ENCODE measurements at places on chromosomes 6 and 20. TPM values are rescaled to one million over a fixed set of nuclear protein-coding genes. Genes with fewer than 3 reads are reported as not detected.

TAAR9 gene
- total RNA-seq: 0.09 TPM

DNA sequence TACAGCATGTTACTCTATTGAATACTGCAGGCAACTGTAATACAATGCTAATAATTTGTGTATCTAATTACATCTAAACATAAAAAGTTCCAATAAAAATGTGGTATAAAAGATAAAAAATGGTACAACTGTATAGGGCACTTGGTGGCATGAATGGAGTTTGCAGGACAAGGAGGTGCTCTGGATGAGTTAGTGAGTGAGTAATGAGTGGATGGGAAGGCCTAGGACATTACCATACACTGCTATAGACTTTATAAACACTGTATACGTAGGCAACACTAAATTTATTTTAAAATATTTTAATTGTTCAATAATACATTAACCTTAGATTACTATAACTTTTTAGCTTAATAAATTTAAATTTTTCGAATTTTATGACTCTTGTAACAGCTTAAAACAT, 579.6 kb upstream of the MAN1A1 start:
- DNase-seq: no peak

- no peak for DNase-seq
These were observed 70.9 kb downstream of the PACRG start for GRCh38 chr6:162798546-162799266.

DNA sequence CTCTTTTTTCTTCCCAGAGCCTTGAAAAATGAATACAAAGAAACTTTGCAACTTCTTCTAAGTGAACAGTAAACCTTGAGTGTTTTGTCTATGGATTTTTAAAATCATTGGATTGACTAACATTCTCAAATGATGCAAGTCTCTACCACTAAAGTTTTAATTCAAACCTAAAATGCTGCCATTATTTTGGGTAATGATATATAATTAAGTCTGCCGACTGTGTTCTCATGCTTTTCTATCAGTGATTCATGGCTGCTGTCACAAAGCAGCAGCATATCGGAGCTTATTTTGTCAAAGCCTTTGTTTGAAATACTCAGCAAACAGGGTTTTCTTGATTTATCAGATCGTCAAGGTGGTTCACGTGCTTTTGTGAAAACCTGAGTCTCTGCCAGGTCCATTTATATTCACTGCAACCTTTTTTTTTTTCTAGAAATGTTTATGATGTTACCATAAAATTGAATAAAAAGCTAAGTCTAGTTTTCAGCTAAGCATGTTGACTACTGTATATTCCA, 96.3 kb downstream of the GJA1 start:
- DNase-seq: no peak

SRMS gene
- total RNA-seq: not detected

GRCh38 chr20:52275181-52275691, 83.7 kb upstream of the ZFP64 start:
- no peak for DNase-seq

DTNBP1 gene
- total RNA-seq: 5.8 TPM

DNA sequence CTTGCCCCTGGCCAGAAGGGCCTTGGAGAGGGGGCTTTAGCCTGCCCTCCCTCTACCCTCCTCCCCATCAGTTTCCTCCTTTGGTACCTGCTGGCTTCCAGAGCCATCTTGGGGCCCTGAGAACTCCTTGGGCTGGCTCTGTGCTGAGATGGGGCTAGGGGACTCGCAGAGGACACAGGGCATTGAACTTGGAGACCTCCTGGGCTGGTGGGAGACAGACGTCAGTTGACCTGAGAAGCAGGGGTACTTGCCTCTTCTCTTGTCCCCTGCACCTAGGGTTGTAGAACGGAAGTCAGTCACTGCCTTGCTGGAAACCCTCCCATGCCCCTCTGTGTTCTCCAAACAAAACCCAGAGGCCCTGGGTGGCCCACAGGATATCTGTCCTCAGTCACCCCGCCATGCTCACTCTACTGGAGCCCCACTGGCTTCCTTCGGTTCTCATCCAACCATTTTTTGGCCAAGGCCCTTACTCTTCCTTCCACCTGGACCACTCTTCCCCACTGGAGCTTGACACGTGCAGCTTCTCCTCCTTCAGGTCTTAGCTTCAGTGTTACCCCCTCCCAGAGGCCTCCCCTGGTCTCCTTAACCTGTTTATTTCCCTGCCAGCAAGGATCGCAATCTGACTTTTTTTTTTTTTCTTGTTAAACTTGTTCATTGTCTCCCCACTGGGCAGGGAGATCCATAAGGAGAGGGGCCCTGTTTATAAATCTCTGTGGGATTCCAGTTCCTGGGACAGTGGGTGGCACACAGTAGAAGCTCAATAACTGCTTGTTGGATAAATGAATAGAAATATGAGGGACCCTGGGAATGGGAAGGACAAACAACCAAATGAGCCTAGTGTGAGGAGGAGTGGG, 971 bp downstream of the RBCK1 start:
- DNase-seq: no peak

DNA sequence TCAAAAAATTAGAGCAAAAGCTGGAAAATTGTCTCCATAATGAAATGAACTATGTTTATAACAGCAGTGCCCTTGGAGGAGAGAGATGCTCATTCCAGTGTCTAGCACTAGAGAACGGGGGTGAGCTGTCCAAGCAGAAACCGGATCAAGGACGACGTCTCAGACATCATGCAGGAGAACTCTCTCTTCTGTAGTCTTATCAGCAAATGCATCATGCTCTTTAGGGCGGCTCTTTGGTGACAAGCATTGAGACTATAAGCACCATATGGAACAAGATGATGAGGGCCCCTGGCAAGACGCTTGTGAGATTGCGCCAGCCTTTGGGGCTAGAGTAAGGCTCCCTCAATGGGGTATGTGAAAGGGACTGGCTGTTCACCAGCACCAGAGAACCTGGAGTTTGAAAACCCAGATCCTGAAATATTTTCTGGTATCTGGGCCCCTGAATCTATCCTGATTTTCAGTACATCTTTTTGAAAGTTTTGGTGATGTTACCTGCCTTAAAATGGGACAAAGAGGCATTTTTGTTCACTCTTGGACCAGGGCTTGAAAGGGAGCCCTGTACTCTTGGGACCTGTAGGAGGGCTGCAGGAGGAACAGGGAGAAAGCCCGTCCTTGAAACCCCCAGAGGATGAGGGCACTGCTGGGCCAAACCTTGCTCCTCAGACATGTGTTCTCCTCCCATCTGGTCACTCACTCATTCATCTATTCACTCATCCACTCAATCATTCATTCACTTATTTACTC, 127.6 kb downstream of the TTLL2 start:
- no peak for DNase-seq

DNA sequence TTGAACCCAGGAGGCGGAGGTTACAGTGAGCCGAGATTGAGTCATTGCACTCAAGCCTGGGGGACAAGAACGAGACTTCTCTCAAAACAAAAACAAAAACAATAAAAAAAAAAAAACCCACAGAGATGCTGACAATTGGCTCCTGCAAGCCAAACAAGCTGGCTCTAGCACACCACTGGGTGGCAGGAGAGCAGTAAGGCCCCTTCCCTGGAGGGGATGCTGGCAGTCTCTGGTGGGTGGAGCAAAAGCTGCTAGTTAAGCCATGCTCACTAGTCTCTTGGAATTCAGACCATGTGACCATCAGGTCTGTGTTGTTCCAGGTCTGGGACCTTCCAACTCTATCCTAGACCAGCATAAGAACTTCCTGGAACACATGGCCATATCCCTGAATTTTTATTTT, 18.9 kb upstream of the DSN1 start:
- peak; percentile 64 for DNase-seq

GRCh38 chr6:4399656-4400055, 264.3 kb upstream of the ECI2 start:
- DNase-seq: no peak

SLX4IP gene
- 7.0 TPM for total RNA-seq

TULP4 gene
- total RNA-seq: 131 TPM

RBPJL gene
- not detected for total RNA-seq

DNA sequence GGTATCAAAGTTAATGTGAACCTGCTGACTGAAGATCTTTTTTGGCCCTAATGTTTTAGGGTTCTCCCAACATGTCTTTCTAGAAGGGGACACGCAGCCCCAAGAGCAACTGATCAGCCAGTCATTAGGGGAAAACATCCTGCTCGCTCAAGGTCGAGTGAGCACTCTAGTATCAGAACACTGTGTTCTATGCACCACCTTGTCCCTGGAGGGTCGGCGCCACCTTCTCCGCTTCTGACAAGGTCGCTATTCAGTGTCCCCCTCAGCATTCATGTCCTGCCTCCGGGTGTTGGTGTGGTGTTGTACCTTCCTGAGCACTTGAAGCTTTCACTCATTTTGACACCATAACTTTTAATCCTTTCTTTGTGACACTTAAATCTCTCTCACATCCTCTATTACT, 331.2 kb upstream of the KCNQ5 start:
- no peak for DNase-seq

DNA sequence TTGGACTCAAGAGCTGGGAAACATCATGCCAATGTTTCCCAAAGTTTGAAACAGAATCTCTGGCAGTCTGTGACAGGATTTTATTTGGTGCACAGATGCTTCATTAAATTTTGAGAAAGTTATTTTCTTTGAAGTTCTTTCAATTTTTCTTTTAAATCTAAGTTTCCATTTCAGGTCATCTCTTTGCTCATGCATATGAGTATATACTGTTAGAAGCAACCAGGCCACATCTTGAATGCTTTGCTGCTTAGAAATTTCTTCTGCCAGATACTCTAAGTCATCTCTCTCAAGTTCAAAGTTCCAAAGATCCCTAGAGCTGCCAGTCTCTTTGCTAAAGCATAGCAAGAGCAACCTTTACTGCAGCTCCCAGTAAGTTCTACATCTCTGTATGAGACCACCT, 59.1 kb upstream of the CCDC28A start:
- DNase-seq: no peak

SYCP2L gene
- not detected for total RNA-seq

PHACTR1 gene
- total RNA-seq: 0.49 TPM

- no peak for DNase-seq
These were observed 232.5 kb downstream of the FARS2 start for GRCh38 chr6:5493806-5494205.

GRCh38 chr20:45909817-45910669, 1.9 kb downstream of the PLTP start:
- DNase-seq: no peak

ASCC3 gene
- 132 TPM for total RNA-seq

- no peak for DNase-seq
These were observed 30.0 kb upstream of the TGM2 start for GRCh38 chr20:38194971-38195504.

DNA sequence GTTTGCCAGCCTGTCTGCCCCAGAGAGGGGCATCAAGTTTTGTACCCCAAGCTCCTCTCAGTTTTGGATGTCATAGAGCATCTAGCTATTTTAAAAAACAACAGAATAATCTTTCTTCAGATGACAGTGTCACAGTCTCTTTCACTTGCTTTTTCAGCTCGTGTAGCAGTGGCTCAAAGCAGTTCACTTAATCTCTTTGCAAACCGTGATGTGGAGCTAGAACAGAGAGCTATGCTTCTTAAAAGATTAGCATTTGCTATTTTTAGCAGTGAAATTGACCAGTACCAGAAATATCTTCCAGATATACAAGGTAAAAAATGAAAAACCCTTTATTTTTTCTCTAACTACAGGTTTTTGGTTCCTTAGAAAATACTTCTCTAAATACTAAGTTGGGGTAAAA, 37.3 kb downstream of the PGM3 start:
- DNase-seq: no peak

GRCh38 chr6:18692929-18693685, 306.0 kb downstream of the RNF144B start:
- no peak for DNase-seq

- DNase-seq: no peak
These were observed 461.3 kb downstream of the GJA1 start for GRCh38 chr6:121896771-121897170.

COL9A3 gene
- 0.98 TPM for total RNA-seq

- DNase-seq: no peak
These were observed 81.4 kb downstream of the CD164 start for GRCh38 chr6:109300874-109301273.

DNA sequence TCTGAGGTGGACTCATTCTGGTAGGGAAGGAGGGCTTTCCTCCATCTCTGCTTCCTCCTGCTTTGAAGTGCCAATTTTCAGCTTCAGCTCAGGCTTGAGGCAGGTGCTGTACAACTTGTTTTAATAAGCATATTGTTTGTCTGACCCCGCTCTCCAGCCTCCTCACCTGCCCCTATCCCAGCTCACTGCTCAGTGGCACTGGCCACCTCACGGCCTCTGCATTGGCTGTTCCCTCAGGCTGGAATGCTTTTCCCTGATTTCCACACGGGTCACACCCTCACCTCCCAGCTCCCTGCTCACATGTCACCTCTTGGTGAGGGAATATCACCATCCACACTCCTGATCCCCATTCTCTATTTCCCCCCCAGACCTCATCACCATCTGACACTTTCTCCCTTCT, 14.3 kb downstream of the AARS2 start:
- DNase-seq: no peak

DNA sequence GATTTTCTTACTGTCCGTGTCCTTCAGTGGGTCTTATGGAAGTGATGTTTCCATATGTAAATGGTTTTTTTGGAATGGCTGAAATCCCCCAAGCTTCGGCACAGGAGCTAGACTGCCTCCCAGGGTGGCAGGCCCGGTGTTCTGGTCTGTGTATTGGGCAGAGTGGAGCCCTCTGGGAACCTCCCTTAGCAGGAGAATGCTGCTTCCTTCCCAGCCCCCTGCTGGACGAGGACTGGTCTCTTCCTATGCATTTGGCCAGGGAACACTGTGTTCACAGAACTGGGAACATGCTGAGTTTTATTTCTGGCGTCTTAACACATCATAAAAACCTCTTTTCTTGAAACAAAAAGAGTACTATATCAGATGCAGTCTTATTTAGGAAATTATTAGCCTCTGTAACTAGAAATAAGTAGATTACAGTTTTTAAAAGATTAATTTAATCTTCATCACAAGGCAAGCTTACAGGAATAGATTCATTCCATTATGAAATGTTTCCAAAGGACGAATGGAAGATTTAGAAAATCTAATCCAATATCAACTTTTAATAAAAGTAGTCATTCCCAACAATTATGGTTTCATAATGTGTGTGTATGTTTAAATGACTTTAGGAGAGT, 56.6 kb downstream of the SYTL3 start:
- peak; percentile 57 for DNase-seq

DYNLT2 gene
- total RNA-seq: 2.0 TPM

DNA sequence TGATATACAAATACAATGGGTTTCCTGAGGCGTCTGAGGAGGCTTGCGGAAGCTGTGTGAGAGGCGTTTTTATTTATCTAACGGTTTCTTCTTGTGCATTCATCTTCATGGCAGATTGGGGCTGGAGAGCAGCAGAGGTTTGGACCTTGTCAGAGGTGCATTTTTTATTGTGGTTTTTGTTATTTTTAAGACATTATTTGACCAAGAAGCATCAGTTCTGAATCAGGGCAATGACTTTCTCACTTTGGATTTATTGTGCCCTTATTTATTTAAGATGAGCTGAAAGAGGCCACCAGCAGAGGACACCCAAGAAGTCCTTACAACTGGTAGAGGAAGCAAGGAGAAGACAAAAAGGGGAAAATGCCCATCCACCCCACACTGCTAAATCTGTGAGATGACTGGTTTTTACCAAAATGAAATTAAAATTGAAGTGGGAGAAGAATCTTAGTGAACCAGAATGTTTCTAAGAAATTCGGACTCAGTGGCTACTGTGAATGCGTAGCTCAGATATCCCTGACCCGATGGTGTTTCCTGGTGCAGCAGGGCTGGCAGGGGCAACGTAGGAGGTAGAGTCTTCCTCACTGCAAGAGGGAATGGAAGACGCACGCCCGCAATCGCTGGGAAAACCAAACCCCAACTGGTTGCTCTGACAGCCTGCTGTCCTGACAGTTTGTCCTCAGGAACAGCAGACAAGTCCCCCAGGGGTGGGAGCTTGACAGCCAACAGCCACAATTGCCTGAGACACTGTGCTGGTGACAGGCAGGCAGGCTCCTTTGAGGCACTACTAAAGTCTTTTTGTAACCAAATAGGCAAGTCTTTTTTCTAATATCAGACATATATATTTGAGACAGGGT, 14.2 kb downstream of the PRR18 start:
- no peak for DNase-seq

SPO11 gene
- total RNA-seq: not detected

Data from fibroblast of the aortic adventitia (primary cell).